ENCODE measurements at places on chromosomes 7 and 10.

DNA sequence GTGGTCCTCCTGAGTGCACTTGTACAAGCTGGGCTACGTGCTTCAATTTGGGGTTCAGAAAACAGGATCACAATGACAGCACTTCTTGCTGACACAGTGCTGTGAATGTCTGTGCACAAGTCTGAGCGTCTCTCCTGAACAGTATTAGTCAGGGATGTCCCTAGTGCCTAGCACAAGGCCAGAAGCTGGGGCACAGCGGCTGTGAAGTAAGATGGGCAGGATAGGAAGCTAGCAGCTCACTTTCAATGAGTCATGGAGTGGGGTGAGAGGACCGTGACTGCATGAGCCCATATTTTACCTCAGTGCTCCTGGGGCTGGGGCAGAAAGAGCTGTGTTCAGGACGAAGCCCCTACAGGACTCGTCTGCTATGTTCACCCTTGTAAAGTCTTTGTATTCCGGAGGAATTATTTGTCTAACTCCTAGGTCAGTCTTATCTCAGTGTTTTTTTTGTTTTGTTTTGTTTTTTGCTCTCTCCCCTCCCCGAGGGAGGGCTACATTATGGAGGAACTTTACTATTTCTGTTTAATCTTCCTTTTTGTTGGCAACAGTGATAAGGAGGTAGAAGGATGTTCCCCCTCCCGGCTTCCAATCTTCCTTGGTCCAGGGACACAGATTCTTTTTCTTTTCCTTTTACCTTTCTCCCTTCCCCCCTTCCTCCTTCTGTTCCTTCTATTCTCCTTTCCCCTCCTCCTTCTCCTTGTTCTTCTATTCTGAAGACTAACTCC, 2.8 kb upstream of the LRMDA start:
- no peak for DNase-seq

- no peak for DNase-seq
These were observed 30.3 kb downstream of the MKI67 start for GRCh38 chr10:128095753-128096469.

GRCh38 chr10:31697271-31698180, 231.1 kb downstream of the ARHGAP12 start:
- no peak for DNase-seq

DNA sequence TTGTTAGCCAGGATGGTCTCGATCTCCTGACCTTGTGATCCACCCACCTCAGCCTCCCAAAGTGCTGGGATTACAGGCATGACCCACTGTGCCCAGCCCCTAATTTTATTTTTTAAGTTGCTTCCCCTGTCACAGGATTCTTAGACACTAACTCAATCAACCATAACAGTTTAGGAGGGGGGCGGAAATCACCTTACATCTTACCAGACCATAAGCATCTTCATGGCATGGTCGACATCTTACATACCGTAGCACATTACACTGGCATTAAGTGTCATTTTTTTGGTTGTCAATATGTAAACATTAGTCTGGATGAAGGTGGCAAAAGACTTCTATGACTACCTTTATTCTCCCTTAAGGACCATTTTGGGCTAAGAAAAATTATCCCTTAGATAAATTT, 95.6 kb downstream of the TRIM24 start:
- no peak for DNase-seq

DNA sequence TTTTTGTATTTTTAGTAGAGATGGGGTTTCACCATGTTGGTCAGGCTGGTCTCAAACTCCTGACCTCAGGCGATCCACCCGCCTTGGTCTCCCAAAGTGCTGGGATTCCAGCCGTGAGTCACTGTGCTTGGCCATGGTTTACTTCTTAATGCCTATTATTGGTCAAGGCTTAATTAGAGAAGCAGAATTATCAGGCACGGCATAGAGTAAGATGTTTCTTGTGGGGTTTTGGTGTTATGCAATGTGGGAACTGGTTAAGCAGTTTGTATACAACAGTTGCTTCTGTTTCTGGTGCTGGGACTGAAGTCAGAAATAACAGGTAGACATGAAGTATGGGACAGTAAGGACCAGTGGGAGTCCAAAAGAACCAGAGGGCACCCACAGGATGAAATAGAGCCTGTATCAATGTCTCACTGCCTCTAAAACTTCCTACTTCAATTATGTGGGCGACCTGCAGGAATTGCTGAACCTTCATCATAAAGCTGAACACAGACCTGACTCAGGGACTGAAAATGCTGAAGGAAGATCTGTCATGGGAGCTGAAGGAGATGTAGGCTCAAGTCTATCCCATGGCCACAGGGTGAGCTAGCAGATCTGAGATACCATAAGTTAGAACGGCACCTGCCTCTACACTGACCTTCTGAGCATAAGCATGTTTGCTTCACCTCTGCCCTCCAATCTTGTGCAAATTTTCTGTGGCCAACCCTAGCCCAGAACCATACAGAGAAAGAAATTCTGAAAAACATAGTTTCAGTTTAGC, 38.3 kb upstream of the VCL start:
- DNase-seq, result no peak

Measured in thymus (tissue), 14 donors.